ENCODE measurements at places on chromosomes 11 and 22.
A peak's percentile ranks its signal among the peaks of the same experiment; 100 is the strongest.

DNA sequence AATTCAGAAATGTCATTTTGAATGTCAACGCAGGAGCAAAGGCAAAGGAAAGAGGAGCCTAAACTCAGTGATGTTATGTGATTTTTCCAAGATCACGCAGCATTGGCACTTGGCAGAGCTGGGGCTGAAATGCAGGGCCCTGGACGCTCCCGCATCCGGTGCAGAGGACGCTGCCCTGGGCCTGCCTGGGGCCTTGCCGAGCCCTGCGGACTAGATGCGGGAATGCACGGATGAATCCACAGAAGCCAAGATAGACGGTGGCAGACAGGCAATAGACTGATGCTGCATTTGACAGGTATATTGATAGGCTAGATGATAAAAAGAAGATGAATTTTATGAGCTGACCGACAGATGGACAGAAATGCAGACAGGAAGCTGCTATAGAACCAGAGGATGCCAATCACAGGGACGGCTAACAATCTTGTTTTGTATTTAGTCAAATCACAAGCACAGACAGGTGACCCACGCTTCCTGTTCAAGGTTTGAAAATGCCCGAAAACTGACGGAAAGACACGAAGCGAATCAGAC lies 696 bp upstream of the MARK2 start:
- no peak for DNase-seq

- no peak for DNase-seq
These were observed 983.9 kb upstream of the CNTN5 start for GRCh38 chr11:98036810-98037209.

- DNase-seq = peak; percentile 34
These were observed 5.8 kb downstream of the TSPAN4 start for GRCh38 chr11:848380-848931.

- no peak for DNase-seq
These were observed 15.3 kb downstream of the TAB1 start for GRCh38 chr22:39414886-39415285.

GRCh38 chr11:35992548-35992947 lies 48.7 kb downstream of the LDLRAD3 start:
- no peak for DNase-seq

GRCh38 chr22:49979587-49980264 lies 19.2 kb downstream of the PIM3 start:
- DNase-seq = no peak

- DNase-seq = no peak
These were observed 20.7 kb downstream of the PIK3C2A start for GRCh38 chr11:17186932-17187692.

GRCh38 chr22:40499209-40499623 lies 128.8 kb downstream of the SGSM3 start:
- DNase-seq = no peak

- DNase-seq = no peak
These were observed 23.7 kb upstream of the CTR9 start for GRCh38 chr11:10727146-10727851.

DNA sequence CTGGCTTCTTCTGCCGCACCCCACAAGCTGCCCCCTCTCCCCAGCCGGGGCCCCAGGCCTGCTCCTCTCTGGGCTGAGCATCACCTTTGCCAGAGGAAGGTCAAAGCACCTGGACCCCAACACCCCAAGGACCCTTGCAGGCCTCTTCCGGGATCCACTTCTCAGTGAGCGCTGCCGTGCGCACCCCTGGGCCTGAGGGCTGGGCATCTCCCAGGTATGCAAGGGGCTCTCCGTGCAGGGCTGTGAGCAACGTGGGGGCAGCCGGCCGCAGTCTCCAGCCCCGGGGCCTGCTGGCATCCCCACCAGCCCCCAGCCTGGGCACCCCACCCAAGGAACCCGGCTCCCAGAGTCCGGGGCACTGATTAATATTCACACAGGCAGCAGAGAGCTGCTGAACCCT lies 64.0 kb downstream of the BRD1 start:
- no peak for DNase-seq

GRCh38 chr11:126308271-126308671 lies 4.4 kb downstream of the DCPS start:
- DNase-seq = no peak

DNA sequence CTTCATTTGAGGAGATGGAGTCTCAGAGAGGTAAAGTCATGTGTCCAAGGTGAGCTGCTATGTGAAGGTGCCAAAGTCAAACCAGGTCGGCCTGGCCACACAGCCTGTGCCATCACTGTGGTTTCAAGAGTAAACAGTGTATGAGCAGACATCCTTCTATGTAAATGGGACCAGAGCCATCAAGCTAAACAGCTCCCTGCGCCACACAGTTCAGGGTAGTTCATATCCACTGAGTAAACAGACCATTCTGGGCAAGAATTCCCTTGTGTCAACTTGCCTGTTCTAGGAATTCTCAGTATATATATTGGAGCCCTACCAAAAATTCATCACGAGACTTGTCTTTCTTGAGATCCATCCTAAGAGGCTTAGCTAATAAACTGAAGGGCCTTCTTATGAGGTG lies 77.5 kb downstream of the AMOTL1 start:
- DNase-seq = no peak

- DNase-seq = no peak
These were observed 15.8 kb upstream of the ELFN2 start for GRCh38 chr22:37443086-37443485.

GRCh38 chr11:1360181-1360834 lies 29.4 kb upstream of the BRSK2 start:
- DNase-seq = no peak

GRCh38 chr11:61898247-61898582 lies 6.9 kb upstream of the FADS3 start:
- DNase-seq = no peak

DNA sequence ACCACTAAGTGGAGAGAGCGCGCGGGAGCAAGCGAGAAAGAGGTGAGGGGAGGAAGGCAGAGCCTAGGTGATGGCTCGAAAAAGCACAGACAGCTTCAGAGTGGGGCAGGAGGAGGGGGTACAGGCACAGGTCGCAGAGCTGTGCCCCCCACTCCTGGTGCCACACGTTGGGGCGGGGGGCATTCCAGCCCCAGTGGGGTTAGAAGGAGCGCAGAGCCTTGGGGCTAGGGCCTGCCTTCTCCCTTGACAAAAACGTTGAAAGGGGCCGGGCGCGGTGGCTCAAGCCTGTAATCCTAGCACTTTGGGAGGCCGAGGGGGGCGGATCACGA lies 41.6 kb upstream of the ISX start:
- no peak for DNase-seq

DNA sequence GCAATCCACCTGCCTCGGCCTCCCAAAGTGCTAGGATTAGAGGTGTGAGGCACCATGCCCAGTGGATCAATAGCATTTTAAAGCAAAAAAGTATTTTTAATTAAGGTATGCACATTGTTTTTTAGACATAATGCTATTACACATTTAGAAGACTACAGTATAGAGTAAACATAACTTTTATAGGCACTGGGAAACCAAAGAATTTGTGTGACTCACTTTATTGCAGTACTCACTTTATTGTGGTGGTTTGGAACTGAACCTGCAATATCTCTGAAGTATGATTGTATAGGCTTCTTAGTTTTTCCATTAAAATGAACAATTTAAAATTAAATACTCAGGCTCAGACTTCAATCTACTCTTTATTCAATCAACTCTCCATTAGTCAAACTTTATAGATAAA lies 17.5 kb upstream of the CD3E start:
- DNase-seq = no peak

DNA sequence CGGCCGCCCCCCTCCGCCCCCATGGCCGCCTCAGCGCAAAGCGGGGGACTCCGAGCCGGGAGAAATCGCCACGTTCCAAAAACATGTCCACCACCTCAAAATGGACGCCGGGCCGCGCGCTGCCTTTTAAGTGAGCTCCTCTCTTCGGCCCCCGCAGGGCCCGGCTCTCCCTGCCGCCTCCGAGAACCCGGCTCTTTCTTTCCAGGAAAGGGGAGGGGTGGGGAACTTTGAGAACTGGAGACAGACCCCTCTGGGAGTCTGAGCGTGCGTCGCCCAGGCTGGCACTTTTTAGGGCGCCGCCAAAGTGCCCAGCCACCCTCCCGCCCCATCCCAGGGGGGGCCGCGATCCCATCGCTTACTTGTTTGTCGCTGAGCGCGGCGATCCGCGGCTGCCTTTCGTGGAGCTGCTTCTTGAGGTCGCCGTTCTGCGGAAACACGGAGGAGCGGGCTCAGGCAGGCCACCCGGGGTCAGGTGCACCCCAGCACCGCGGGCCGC lies 1.6 kb downstream of the PHF21B start:
- no peak for DNase-seq

DNA sequence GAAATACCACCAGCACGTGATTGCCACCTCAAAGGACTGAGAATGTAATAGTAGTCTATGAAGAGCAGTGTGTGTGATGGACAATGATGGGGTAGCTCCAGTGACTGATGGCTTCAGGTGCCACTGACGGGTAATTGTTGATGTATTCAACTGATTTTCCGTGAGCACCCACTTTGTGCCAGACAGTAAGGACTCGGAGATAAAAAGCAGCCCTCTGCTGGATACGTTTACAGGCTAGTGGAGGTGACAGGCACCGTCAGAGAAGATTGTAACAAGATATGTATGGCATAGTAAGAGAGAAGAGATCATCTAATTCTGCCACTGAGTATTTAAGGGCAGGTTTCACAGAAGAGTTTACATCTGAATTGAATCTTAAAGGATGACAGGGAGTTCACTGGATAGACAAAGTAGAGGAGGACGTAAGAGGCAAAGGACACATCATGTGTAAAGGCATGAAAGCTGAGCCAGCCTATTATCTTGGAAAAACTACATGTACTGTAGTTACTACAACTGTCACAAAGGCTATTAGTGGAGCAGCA lies 1.1 kb upstream of the ENTHD1 start:
- no peak for DNase-seq

GRCh38 chr11:72743321-72744221 lies 8.6 kb downstream of the ARAP1 start:
- DNase-seq = no peak

GRCh38 chr22:20418211-20418788 lies 19.3 kb downstream of the SCARF2 start:
- peak; percentile 53 for DNase-seq

GRCh38 chr22:36423461-36424404 lies 36.0 kb upstream of the MYH9 start:
- DNase-seq = no peak
